ENCODE measurements at places on chromosomes 2 and 18.

GRCh38 chr2:204201507-204201906 lies 264.9 kb downstream of the ICOS start:
- no peak for DNase-seq

DNA sequence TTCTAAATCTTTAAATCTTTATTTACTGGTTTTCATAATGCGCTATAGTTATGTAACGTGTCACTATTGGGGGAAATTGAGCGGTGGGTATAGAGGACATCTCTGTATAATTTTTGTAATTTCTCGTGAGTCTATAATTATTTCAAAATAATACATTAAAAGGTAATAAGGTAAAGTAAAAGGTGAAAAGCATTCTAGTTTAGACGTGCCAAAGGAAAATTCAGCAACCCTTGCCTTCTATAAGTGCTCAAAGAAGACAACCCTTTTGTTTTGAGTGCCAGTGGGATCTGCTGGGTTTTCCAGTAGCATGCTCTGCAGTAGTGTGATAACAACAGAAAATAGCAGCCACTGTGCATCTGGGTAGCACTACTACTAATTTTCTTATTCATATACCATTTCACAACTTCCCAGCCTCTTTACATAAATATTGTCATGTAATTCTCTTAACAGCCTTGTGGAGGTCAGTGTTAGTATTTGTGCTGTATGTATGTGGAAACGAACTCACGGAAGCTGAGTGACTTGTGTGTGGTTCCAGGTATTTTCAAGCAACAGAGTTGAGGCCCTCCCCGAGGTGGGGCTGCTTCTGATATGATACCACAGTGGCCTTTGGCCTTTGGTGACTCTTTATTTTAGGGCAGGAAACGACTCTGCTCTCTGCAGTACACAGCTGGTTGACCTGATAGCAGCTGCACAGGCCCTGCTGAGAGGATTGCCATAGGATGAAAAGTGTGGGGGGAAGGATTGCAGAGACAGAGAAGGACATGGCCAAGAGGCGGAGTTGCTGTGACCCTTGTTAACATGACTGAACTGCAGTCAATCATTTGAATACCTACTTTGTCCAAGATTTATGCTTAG lies 104.5 kb downstream of the TDRD15 start:
- no peak for DNase-seq

DNA sequence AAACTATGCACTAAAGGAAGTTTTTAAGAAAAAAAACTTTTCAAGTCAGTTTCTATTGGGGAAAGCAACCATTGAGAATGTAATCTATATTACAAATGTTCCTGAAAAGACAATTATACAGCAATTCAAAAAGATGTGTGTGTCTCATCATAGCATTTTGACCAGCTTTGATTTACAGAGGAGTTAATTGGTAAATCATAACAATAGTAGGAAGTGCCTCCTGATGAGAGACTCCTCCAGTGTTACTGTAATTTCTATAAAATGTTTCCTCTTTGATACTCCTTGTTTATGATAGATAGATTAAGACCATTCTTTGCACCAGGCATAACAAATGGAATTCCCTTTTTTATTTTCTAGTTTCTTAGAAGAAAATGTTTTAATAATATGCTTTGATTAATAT lies 249.9 kb downstream of the CALCRL start:
- DNase-seq: no peak

DNA sequence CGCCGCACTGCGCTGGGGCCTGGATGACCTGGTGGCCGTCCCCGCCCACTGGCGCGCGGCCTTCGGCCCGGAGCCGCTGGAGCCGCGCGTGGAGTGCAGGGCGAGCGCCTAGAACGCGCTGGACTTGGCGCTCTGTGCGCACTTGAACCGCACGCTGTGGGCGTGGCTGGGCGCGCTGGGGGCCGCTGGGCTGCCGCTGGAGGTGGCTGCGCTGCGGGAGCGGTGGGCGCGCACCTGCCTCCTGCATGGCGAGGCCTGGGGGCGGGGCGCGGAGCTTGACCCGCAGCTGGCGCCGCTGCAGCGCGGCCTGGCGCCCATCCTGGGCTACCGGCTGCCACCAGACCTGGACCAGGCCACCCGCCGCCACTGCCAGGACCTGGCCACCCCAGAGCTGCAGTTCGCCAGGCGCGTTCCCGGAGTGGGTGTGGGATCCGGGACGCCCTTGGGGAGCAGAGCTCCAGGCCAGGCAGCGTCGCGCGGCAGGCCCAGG lies 9.9 kb downstream of the AQP12B start:
- DNase-seq: no peak

- no peak for DNase-seq
These were observed 195.0 kb downstream of the EPHA4 start for GRCh38 chr2:221377066-221377465.

DNA sequence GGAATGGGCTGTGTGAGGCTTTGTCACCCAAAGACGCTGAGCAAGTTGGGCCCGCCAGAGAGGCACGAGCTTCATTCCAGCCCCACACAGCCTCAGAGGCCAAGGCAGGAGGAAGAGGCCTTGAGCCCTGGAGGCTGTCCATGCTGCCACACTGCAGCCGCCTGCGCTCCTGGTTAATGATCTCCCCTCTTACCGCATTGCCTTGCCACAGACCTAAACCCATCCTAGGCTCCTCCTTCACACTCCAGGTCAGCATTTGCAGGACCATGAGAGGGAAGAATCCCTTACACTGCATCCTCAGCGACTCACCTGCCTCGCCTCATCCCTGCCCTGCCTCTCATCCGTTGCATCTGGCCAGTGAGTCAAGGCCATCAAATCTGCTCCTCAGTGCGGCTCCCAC lies 24.6 kb downstream of the KIF3C start:
- no peak for DNase-seq

DNA sequence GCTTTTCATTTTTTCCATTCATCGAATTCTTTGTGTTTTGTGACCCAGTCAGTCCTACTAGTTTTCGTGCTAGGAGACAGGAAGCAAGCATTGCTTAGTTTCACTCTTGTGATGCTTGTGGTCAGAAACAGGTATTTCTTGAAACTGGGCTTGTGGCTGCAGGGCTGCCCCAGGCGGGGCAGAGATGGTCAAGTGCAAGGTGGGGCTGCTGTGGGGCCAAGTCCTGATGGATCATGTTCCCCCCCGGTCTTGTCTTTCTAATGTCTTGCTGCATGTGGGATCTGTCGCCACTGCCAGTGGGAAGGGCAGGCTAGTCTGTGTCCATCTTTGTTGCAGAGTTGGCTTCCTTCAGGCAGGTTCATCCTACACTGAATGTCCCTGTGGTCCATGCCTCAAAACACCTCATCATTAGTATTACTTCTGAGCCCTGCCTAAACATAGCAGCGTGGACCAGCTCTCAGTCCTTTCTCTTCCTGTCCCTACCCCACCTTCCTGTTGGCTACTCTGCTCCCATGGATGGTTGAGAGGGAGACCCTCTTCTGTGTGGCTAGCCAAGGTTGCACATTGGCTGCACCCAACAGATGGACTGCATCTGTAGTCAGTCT lies 38.7 kb downstream of the INPP4A start:
- no peak for DNase-seq

- DNase-seq: no peak
These were observed 194.6 kb downstream of the FAM210A start for GRCh38 chr18:13531681-13532325.

- DNase-seq: no peak
These were observed 48.7 kb downstream of the TET3 start for GRCh38 chr2:74033375-74033774.

GRCh38 chr18:78742218-78742745 lies 237.3 kb upstream of the SALL3 start:
- no peak for DNase-seq

Measured in central memory CD8-positive, alpha-beta T cell (primary cell).